AG04450 (cell line): ENCODE measurements at places on chromosomes 12 and 14. TPM values are rescaled to one million over a fixed set of nuclear protein-coding genes. Genes with fewer than 3 reads are reported as not detected.

- DNase-seq, result no peak
Observed at GRCh38 chr12:69595689-69596088, 10.4 kb downstream of the CCT2 start.

DNA sequence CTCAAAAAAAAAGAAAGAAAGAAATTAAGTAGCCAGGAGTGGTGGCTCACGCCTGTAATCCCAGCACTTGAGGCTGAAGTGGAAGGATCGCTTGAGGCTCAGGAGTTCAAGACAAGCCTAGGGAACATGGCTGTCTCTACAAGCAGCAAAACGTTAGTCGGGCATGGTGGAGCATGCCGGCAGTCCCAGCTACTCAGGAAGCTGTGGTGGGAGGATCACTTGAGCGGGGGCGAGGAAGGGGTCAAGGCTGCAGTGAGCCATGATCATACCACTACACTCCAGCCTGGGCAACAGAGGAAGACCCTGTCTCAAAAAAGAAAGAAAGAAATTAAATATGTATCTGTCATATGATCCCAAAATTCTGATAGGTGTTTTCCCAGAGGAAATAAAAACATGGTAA, 5.3 kb downstream of the RAD52 start:
- no peak for DNase-seq

Gene TEX52
- not detected in 2 replicates for polyA plus RNA-seq

Gene PIANP
- polyA plus RNA-seq, result 1.2 and 2.2 TPM in 2 replicates

Gene MYRFL
- not detected in 2 replicates for polyA plus RNA-seq

DNA sequence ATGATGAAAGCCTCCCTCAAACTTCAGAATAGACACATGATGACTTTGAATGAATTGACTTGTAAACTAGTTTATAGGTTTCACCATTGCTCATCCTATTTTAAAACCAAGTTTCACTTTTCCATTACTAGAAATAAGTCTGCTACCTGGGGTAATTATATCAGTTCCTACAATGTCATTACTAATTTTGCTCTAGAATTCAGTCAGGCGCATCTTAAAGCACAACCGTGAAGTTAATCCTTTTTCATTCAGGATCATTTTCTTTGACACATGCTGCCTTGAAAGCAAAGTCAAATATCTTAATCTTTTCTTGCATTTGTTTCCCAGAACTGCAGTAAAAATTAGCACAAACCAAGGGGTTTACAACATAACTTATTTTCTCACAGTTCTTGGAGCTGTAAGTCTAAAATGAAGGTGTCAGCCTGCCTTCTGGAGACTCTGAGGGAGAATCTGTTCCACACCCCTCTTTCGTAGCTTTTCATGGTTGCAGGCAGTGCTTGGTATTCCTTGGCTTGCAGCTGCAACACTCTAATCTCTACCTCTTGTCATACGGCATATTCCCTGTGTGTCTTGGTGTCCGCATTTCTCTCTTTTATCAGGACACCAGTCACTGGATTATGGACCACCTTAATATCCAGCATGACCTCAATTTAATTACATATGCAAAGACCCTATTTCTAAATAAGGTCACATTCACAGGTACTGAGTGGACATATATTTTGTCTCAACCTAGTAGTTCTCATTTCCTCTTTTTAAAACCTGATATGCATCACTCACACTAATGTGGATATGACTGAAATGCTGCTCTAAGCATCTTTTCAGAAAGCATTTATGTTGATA, 114.3 kb upstream of the PDZRN4 start:
- no peak for DNase-seq
